Fibroblast of mammary gland (primary cell): ENCODE measurements at places on chromosomes 1 and 21.

DNA sequence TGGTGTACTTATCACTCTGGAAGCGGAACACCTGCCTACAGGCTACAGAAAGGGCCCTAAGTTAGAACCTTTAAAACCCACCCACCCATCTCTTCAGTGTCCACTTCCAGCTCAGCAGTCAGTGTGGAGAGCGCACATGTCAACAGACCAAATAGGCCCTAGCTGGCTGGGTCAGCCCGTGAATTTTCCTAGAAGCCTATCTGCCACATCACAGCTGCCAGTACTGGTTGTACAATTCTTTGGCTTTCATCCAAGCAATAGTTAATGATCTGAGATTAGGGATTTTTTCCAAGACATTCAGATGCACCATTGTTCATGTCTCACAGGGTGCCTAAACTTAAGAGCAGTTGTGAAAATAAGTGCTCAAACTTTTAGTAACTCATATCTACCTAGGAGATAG is 197.1 kb downstream of the KCNK2 start:
- no peak for DNase-seq

GRCh38 chr1:2344121-2344681 is 47.2 kb downstream of the MORN1 start:
- no peak for DNase-seq

- DNase-seq: no peak
These were observed 72.1 kb downstream of the S1PR1 start for GRCh38 chr1:101308935-101309333.

GRCh38 chr1:44681905-44682882 is 7.7 kb downstream of the ARMH1 start:
- DNase-seq: no peak

DNA sequence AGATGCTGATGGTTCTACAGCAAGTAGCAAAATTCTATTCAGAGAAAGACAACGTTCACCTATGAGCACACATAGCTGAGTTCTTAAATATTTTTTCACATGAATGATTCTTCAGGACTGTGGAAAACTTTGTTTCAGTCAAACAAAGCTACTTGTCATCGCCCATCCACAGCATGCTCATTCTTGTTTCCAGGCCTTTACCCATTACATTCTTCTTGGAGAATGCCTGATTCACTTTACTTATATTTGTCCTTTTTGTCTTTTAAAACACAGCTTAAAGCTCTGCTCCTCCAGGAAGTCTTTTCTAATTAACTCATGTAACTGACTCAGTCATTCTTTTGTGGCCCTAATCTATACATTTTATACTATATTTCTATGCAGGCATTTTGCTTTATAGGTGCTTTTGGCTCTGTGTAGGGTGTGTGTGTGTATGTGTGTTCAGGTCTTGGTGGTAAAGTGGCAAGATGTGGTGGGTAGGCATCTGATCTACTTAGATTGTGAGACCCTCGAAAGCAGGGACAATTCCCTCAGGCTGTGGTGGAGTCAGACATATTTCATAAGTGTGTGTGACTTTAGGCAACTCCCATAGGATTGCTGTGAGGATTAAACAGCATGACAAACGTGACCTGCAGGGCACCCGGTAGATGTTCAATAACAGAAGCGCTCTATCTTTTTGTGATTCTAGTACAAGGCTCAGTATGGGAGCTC is 11.8 kb upstream of the MARK1 start:
- DNase-seq: no peak

DNA sequence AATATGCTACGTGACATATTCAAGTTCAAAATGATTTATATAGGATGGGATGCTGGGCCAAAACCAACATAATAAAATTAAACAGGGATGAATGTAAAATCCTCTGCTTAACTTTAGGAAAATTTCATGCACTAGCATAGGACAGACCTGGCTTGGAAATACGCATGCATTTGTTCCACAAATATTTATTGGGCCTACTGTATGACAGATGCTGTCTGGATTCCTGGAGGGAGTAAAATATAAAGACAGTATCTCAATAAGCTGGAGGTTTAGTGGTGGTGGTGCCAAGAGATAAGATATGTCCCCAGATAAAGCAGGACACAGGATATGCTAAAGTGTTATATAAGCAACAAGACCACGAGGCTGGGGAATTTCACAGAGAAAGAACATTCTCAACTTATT is 15.1 kb downstream of the RCSD1 start:
- DNase-seq: no peak

DNA sequence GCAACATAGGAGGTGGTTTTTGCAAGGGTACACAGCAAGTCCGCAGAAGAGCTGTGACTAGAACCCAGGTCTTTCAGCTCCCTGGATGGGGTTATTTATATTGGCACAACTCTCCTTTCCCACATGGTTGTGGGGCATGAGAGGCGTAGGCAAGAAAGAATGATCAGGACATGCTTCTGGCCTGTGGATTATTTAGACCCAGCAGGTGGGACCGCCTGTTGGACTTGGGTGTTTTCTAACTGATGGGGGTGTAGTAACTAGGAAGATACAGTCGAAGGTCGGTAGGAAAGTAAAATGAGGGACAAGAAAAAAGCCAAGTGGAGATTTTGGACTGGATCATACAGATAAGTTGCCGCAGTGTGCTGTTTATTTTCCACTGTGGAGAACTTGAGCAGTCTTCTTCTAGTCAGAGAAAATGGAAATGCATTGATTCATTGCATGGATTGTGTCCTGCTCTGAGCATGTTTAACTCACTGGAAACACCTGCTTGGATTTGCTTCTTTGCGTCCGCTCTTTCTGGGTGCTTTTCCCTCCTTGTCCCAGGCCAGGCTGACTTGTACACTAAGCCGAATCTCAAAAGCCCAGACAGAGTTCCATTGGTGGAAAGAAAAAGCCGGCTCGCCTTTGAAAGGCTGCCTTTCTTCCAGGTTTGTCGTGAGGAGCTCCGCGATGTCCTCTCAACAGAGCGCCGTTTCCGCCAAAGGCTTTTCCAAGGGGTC is 592 bp downstream of the CRCT1 start:
- no peak for DNase-seq

DNA sequence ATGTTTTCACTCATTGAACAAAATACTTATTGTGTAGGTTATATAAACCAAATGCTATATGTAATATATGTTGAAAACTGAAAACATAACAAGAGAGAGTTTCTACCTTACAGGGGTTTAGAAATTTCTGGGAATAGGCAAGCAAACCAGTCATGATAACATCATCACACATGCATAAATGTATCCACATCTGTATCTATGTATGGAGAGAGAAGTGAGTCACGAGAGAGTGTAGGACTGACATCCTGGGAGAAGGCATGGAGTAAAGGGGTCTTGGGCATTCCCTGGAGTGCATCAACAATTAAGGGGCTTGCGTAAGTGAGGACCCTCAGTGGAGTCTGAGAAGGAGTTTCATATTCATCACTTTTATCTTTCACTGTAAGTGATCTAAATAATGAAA is 65.5 kb downstream of the PCNX2 start:
- peak; percentile 64 for DNase-seq

DNA sequence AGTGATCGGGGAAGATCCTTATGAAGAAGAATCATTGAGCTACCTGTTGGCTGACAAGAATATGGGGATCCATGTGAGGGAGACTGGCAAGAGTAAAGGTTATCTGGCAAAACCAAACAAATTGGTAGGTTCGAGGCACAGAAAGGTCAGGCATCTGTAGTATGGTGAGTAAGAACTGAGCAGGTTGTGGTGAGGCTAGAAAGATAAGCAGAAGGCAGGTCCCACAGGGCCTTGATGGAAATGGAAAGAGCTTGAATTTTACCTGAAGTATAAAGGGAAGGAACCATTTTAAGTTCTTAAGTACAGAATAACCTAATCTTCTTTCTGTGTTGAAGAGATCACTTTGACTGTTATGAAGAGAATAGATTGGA is 11.1 kb downstream of the PTPRC start:
- DNase-seq: no peak
